ENCODE measurements at places on chromosomes 11 and 22.
A peak's percentile ranks its signal among the peaks of the same experiment; 100 is the strongest.

DNA sequence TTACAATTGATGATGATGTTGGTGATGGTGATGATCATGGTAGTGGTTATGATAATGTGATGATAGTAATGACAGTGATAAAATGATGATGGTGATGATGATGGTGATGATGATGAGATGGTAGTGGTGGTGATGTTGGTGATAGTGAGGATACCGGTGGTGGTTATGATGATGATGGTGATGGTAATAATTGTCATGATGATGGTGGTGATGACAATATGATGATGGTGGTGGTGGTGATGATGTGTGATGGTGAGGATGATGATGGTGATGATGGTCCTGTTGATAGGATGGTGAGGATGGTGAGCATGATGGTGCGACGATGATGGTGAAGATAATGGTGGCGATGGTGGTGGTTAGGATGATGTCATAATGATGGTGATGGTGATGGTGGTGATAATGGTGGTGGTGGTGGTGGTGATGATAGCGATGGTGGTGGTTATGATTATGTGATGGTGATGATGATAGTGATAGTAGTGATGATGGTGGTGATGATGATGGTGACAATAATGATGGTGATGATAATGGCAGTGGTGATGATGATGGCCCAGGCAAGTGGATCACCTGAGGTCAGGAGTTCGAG, 1129.9 kb downstream of the BRD1 start:
- DNase-seq, result no peak

GRCh38 chr22:41521126-41521525, 23.1 kb downstream of the POLR3H start:
- no peak for DNase-seq

- peak; percentile 26 for DNase-seq
Observed at GRCh38 chr11:33266393-33267215, 9.4 kb downstream of the HIPK3 start.

- no peak for DNase-seq
Observed at GRCh38 chr11:3605771-3606203, 36.0 kb downstream of the ART5 start.

DNA sequence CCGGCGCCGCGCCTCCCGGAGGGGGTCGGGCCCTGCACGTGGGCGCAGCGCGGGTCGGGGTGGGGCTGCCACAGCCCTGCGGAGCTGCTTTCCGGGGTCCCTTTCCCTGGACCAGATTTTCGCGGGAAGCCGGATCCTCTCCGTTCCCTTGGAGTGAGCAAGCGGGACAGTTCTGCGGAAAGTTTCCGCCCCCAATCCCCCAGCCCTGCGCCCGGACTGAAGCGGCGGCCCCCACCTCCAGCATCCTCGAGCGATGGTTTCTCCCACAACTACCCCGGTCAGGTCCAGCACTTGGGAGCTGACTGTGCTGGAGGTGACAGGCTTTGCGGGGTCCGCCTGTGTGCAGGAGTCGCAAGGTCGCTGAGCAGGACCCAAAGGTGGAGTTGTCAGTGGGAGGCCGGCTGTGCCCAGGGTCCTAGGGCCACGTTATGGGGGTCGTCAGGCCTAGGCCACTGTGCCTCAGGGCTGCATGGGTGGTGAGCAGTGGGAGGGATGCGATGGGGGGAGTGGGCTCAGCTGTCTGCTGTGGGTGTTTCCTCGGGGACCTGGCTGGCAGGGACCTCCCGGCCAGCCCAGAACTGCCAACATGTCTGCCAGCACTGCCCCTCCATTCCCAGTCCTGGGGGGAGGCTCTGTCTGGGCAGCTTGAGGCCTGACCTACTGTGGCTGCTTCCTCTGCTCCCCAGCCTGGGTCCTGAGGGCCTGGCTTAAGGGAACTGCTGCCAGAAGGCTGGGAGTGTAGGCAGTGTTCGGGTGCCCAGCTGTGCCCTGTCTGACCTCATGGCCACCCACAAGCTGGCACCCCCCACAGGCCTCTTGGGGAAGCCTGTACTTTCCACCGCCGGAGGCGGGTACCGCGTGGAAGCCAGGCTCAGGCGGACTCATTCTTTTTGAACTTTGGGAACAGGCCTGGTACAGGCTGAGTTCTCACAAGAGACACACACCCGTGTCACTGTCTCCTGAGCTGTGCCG, 726 bp downstream of the ST3GAL4 start:
- peak; percentile 40 for DNase-seq

- DNase-seq, result peak; percentile 24
Observed at GRCh38 chr11:84117394-84117793, 831.2 kb upstream of the CCDC90B start.

Data from fibroblast of skin of right biceps (primary cell).